Cardiac fibroblast (primary cell): ENCODE measurements at places on chromosomes 1 and 21.

DNA sequence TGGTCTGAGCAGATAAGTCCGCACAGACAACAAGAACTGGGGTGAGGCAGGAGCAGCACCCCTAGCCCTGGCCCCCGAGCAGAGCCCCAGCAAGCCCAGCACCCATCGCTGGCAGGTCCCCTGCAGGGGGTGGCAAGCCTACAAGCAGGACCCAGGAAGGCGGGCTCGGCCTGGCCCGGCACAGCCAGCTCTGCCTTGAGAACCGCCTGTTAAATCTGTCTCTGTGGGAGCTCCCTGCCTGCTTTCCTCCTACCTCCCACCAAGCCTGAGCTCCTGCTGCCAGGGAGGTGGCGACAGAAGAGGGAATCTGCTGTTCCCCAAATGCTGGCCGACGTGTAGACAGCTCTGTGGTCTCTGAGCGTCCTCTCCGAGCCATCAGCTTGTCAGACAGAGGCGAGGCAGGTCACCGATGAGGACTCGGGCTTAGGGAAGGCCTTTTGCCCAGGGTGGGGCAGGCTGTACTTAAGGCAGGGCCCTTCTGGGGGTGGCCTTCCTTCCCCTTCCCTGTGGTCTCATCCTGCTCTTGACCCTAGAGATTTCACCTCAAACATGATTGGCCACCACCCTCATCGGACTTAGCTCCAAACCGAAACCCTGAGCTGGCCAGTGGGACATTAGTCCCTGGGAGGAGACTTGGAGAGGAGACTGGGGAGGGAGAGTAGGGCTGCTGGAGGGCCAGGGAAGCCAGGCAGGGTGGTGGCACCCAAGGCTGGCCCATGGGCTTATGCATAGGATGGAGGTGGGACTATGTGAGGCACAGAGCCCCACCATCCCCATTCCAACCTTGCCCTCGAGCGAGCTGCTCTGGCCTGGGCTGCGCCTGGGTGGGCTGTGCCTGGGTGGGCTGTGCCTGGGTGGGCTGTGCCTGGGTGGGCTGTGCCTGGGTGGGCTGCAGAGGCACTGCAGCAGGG, 7.7 kb downstream of the SELENON start:
- no peak for DNase-seq

DNA sequence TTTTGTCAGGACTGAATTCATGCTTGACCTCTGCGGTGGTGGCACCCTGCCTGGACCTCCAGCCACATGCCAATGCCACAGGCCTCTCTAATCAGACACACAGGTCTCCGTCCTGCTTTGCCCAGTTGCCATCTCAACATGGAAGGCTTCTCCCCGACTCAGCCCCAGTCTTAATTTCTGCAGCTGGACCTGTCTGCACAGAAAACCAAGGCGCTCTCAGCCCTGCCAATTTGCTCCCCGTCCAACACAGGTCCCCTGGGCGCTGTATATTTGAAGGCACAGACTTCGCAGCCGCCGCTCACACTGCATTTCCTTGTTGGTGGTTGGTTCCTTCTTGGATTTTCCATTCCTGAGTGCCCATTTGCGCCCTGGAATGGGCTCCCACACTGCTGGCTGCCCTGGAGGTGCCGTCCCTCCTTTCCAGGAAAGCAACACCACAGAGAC, 28.0 kb upstream of the PLEKHG5 start:
- no peak for DNase-seq

DNA sequence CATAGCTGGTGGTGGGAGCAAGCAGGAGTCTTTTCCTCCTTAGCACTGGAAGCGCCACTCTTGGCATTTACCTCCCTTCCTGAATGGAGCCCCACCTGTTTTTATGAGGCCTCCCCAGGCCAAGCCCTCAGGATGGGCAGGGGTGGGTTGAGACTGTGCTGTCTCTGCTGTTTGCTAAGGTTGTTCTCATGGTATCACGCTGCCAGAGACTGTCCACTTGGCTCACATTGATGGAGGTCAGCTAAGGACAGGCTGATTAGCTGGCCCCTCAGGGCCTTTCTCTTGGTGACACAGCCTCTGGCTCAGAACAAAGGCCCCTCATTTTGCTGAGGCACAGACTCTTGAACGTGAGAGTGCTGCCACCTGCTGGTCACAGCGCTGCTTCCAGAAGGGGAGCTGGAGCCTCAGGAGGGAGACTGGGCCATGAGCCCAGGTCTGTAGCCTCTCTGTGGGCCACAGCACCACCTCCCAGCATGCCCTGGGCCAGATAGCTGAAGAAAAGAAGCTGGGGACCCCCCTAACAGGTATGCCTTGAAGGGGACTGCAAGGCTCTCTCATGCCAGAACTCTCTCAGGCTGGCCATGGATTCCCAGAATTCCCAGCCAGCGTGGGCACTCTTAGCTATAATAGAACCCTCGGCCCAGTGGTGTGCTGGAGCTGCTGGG, 85.6 kb downstream of the CD58 start:
- DNase-seq, result peak; percentile 89

DNA sequence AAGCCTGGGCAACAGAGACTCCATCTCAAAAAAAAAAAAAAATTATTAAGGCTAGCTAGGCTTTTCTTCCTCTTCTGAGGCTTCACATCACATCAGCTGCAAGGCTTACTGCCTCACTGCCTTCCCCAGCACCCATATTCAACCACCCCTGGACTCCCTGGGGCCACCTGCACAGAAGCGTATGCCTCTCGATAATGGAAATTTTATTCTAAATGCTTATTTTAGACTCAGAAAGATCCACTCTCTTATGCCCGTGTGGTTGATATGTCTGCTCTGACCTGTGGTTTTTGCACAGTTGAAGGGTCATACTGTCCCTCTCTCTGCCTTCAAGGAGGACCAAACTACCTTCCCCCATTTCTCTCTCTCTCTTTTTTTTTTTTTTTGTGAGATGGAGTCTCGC, 1.5 kb upstream of the FCRLA start:
- DNase-seq, result no peak

DNA sequence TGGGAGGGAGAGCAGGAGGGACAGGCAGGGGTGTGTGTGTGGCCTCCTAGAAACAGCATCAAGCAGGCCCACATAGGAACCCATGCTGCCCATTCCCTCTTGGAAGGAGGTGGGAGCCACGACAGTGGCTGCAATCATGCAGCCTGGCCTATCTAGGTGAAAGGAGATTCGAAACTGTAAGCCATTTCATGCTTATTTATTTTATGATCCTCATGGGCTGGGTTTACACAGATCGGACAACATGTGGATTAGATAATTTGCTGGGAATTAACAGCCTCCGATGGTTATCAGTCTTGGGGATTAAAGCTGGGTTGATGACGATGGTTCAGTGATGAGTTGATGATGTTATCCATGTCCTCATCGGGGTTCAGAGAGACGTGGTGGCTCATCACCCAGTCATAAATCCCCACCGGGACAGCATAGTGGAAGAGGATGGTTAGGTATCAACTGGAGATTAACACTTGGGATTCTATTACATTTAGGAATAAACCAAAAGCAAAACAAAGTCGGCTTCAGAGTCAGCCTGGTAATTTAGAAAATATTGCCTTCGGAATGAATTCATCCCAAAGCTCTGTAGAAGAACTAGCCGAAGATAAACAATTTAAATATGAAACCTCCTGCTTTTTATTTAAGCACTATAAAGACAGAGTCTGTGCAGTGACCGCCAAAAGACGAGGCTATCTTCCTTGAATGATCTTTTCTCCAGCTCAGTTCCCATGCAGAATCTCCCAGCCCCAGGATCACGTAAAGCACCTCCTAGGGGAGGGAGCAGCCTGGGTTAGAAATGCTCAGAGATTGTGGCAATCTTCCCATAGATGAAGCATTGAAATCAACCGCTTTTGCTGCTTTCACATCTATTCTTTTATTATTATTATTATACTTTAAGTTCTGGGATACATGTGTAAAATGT, 252.8 kb downstream of the FOXD2 start:
- no peak for DNase-seq

- peak; percentile 96 for DNase-seq
Observed at GRCh38 chr1:17239420-17239819, 9.5 kb upstream of the PADI3 start.

DNA sequence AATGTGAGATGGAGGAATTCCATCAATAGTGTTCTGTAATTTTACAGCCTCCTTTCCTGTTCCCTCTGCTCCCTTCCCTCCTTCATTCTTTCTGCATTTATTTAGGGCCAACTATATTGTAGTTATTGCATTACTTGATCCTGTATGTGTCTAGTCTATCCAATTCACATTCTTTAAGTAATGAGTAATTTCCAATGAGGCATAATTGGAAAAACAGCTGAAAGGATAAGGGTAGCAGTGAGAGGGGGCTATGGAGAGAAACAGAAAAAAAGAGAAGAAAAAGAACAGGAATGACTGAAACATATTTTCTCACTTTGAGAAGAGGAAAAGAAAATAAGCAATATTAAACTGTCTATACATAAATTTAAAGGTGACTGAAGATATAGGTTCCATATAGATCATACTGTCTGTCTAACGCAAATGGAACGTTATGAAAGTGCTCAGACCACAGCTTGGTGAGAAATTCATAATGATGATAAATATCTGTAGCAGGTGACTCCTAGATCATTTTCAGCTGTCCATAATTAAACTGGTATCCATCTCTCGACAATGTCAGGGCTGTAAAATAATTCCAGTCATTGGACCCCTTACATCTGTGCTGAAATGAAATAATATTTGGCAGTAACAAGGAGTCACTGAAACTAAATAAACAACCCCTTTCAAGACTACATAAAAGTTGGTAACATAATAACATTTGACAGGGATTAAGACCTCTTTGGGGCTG, 61.8 kb downstream of the SPAG17 start:
- DNase-seq, result no peak

- DNase-seq, result no peak
Observed at GRCh38 chr1:15068152-15068551, 85.4 kb upstream of the TMEM51 start.

DNA sequence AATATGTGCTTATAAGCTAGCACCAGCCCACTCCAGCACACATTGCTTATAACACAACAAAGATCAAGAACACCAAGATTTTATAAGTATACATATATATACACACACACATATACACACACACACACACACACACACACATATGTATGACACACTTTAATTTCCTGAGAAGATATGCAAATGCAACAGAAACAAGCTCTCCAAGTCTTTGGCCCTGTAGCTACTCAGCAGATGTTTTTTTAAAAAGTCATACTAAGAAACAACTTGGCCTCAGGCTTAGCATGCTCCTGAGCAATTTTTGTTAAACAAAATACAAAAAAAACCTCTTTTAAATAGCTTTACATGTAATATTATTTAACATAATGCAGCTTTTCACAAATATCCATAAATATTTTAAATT, 11.1 kb downstream of the TNFSF18 start:
- no peak for DNase-seq

- peak; percentile 42 for DNase-seq
Observed at GRCh38 chr21:37821786-37822450, 94.3 kb downstream of the KCNJ6 start.

DNA sequence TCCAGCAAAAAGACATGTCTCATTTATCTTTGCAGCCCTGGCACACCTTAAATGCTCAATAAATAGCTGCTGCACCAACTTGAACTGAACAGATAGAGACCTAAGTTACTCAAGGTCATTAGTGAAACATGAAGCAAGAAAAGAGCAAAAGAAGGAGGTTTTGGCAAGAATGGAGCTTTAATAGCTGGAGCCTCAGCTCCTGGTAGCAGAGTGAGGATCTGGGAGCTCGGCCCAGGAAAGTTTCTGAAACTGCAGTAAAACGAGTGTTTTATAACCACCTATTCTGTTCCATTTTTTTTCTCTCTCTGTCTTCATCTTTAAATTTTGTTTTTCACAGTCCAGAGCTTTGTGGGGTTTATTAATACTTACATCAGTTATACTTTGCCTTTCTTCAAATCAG, 207.5 kb downstream of the SETD4 start:
- DNase-seq, result no peak

DNA sequence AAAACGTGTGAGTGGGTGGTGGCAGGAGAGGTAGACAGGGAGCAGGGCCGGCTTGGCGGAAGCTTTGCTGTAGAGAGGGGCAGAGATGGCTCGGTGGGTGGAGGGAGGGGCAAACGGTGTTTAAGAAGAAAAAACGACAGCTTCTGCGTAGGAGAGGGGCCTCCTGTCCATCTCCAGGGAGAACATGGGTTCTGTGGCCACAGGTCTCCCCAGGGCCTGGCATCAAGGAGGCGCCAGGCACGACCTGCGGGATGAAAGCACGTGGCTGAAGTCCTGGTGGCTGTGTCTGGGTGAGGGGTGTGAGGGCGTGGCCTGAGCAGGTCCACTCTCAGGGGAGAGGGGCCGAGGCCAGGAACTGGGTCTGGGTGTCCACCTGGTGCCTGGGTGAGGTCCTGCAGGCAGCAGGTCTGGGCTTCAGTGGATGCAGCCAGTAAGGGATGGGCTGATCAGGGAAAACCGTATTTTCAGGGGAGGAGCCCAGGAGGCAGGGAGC, 940 bp upstream of the PRKCZ start:
- DNase-seq, result peak; percentile 10

DNA sequence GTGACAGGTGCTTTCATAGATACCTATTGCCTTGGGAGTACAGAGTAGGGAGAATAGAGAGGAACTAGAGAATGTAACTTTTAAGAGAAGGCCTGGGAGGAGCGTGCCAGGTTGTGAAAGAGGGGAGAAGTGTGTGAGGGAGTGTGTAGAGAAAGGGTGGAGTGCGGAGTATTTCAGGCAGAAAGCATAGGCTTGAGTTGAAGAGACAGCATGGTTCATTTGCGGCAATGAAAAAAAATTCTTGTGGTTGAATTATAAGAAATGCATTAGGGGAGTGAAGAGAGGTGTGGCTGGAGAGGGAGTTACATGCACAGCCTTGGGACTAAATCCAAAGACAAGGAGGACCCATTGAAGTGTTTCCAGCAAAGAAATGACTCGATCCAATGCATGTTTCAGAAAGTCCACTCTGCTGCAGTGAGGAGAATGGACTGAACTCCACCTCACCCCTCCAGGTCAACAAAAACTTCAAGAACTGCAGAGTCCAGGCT, 81.7 kb upstream of the ADAM30 start:
- no peak for DNase-seq

- DNase-seq, result peak; percentile 8
Observed at GRCh38 chr1:192489047-192489446, 86.5 kb upstream of the RGS1 start.

DNA sequence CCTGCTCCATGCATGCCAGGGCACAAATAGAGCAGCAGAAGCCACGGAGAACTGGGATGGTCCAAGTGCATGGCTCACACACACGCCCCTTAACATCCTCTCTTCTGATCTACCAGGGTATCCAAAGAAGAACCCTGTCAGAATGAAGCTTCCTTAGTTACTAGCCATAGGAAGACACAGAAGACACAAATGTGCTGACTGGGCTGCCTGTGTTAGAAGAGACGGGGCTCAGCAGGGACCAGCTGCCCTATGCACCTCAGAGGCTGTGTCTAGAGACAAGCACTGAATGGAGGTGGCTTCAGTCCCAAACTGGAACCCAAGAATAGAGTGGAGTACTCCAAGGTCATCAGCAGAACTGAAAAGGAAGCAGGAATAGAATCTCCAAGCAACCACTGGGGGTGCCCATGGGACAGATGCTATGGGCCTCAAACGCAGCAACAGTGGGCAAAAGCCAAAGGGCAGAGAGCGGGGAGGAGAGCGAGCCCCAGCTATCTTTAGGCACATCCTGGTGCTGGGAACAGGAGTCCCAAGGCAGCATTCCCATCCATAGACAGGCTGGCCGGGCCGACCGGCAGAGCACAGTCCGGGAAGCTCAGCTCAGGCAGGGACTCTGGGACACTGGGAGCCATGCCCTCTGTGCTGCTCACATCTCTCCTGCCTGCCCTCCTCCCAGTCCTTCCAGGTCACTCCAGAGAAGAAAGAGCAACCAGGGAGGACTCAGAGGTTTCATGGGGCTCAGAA, 9.5 kb downstream of the SLC6A9 start:
- no peak for DNase-seq
